ENCODE measurements at places on chromosomes 13 and 19.

- no peak for DNase-seq
Measured at GRCh38 chr13:112744168-112745021, 54.6 kb downstream of the ATP11A start.

- DNase-seq: no peak
Measured at GRCh38 chr13:94188201-94188854, 291.2 kb downstream of the DCT start.

DNA sequence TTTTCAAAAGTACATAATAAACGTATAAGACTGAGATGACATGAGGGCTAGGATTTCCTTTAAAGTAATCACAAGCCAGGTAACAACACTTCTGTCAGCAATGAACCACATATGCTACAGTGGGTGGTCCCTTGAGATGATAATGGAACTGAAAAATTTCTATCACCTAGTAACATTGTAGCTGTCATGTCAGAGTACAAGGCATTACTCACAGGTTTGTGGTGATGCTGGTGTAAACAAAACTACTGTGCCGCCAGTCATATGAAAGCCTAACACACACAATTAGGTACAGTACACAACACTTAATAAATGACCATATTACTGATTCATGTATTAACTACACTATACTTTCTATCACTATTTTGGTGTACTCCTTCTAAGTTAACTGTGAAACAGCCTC is 36.8 kb downstream of the MIPEP start:
- DNase-seq: no peak

DNA sequence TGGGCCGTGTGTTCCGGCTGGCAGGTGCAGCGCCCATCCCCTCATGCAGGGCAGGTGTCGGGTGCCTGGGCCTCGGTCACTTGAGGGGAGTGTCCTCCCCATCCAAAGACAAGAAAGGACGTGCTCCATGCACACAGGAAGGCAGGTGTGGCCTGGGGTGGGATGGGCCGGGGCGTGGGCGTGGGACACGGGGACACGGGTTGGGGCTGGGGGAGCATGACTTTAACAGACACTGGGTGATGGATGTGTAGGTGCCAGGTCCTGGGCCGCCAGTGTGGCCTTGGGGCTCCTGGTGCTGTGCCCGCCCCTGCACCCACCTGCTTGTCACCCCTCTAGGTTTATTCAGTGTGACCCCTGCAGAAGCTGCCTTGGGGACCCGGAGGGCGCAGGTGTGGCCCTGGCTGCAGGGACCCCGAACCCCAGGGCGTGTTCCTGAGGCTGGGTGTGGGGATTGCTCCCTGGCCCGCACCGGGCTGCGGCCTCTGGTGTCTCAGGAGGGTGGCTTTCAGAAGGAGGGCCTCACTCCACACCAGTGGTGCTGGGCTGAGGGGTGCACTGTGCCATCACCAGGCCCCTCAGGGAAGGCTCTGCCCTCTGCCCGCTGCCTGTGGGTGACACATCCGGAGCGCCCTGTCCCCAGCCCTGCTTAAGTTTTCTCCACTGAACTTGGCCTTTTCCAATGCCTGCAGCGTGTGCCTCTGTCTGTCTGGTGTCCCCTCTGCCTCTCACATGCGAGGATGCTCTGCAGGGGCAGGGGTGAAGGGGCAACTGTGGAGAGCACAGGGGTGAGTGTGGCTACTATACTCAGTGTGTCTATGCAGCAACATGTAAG is 5.2 kb downstream of the TMEM255B start:
- no peak for DNase-seq

DNA sequence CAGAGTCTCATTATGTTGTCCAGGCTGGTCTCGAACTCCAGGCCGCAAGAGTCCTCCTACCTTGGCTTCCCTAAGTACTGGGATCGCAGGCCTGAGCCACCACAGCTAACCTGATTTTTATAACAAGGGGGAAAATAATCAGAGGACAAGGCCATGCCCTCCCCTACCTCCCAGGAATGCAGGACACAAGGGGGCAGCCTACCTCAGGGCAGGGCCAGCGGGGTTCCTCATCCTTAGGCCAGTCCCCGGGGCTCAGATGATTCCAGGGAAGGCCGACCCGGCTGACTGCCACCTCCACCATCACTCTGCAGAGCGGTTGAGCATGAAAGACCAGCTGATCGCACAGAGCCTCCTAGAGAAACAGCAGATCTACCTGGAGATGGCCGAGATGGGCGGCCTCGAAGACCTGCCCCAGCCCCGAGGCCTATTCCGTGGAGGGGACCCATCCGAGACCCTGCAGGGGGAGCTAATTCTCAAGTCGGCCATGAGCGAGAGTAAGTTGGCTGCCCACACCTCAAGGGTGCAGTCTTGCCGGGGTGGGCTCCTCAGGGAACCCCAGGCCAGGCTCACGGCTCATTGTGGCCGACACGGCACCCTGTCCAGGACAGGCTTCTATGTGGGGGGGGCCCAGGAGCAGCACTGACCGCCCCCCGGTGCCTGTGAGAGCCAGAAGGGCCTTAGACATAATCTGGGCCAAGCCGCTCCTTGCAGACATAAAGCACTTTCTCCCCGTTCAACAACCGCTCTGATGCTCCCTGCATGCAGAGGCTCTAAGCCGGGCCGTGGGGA is 26.8 kb downstream of the PEX11G start:
- no peak for DNase-seq

DNA sequence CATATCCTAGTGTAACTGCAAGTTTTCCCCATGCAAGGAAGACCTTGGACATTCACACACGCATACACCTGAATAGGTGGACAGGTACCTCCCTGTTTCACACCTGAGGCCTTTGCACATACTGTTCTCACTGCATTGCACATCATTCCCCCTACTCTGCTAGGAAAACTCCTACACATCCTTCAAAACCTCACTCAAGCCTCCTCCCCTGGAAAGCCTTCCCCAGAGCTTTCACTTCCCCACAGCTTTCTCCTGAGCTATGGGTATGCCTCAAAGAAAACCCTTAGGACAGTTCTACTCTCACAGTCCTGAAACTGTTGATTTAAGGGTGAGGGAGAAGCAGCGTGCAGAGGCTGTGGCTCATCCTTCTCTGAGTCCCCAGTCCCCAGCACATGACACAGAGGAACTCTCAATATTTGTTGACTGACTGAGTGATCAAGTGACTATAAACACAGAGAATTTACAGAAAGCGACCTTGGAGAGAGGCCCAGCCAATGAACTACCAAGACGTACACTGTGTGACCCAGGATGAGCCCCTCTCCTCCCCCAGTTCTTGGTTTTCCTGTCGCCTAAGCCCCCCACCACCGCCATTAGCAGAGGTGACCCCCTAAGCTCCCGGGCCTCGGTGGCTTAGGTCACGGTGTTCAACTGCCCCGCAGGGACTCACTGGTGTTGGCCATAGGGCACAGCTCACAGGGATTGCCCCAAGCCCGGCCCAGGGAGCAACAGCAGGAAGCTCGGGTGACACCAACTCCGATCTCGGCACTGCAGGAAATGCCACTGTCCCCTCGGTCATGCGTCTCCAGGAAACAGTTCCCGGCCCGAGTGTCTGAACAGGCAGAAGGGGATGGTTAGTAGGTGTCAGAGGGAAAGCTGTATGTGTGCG is 40.6 kb downstream of the FBN3 start:
- no peak for DNase-seq

DNA sequence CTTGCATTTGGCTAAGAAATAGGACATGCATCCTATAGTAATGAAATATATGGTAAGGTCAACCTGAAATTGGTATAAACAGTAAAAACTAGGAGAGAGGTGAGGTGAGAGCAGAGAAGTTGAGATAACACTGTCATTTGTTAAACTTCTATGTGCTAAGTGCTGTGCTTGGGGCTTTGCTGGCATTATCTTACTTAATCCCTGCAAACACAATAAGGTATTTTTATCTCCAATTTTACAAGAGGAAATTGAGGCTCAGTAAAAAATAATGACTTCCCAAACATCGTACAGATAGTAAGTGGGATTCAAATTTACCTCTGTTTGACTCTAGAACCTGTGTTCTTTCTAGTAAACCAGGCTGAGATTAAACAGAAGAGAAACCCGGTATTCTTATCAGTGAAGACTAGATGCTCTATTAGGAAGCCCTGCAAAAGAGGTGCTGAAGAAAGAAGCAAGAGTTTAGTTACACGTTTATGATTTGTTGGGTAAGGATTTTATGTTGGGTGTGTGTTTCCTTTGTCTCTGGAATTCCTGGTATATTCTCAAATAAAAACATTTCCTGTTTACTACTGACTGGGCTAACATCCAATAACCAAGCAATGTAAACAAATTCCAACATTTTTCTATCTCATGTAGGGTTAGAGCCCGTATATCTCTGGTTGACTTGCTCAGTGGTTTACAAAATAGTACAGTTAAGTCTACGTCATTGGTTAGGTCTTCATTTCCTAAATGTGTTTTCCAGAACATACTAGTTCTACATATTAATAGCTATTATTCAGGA is 137.3 kb upstream of the FNDC3A start:
- no peak for DNase-seq

DNA sequence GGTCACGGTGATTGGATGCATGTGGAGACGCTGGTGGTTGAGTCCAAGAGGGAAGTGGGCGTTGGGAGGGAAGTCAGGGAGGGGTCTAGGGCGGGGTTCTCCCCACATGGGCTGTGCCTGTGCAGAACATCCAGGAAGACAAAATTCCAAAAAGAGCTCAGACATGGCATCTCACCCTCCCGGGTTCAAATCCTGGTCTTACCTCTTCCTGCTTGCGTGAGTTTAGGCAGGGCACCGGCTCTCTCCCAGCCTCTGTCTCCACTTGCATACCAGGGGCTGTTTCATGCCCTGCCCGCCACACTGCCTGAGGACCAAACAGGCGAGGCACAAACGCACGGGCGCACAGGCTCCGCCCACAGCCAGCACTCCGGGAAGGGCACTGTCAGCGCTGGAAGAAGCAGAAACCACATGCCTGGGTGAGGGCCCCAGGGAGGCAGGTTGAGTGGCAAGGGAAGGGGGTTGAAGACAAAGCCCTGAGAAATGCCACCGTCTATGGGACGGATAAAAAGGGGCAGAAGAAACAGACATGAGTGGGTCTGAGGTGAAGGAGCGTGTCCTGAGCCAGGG is 123.6 kb upstream of the SOX1 start:
- no peak for DNase-seq

GRCh38 chr19:1921825-1922224 is 16.6 kb downstream of the ADAT3 start:
- DNase-seq: no peak

GRCh38 chr13:33548069-33548468 is 262.5 kb upstream of the STARD13 start:
- no peak for DNase-seq

DNA sequence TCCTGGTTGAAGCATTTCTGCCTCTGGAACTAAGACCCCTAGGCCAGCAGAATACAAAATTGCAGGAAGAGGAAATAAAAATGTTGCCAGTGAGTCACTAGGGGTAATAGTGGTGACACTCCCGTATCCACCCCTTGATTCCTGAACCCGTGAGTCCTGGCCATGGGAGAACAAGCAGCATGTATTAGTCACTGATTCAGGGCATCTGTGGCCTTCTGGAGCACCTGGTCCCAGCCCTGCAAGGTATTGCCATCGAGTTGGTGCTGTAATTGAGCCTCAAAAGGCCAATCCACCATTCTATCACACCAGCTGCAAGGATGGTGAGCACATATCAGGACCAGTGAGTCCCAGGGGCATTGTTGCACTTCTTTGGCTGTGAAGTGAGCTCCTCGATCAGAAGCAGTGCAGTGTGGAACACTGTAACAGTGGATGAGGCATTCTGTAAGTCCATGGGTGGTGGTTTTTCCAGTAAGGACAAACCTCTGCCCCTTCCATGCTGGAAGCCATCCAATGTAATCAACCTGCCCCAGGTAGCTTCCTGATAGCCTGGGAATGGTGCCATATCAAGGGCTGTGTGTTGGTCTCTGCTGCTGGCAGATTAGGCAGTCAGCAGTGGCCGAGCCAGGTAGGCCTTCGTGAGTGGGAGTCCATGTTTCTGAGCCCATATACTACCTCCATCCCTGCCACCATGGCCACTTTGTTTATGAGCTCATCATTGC is 39.6 kb downstream of the C1QTNF9 start:
- DNase-seq: no peak

DNA sequence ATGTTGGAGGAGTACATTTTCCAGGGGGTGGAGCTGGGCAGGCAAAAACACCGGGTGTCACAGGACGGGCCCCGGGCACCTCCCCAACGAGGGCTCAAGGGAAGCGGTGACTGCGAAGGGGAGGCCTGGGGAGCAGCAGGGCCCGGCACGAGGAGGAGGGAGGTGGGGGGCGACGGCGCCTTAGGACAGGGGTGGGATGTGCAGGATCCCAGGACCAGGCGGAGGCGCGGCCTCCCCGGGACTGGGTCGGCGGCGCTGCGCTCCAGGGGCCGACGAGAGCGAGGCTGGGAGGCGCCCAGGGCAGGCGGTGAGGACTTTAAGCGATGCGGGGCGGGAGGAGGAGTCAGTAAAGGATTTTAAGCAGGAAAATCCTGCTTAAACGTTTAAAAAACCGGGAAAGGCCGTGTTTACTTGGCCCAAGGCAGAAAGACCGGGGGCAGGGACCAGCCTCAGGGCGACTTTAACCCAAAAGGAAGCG is 427 bp downstream of the ZNF160 start:
- DNase-seq: no peak

DNA sequence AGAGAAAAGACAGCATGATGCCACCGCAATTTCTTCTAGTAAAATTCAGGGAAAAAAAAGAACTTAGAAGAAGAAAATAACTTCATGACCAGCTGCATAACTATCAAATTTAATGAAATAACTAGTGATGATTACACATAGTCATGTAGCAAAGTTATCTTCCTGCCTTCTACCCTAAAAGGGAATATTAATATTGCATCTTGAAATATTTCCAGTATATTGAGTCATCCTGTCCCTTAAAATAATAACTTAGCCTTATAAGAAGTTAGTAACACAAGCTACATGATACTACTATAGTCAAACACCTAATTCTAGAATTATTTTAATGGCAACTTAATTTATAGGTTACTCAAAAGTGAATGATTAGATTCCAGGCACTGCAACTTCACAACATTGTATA is 289.2 kb downstream of the KLF12 start:
- no peak for DNase-seq

GRCh38 chr19:34232566-34233481 is 21.5 kb upstream of the GARRE1 start:
- no peak for DNase-seq

DNA sequence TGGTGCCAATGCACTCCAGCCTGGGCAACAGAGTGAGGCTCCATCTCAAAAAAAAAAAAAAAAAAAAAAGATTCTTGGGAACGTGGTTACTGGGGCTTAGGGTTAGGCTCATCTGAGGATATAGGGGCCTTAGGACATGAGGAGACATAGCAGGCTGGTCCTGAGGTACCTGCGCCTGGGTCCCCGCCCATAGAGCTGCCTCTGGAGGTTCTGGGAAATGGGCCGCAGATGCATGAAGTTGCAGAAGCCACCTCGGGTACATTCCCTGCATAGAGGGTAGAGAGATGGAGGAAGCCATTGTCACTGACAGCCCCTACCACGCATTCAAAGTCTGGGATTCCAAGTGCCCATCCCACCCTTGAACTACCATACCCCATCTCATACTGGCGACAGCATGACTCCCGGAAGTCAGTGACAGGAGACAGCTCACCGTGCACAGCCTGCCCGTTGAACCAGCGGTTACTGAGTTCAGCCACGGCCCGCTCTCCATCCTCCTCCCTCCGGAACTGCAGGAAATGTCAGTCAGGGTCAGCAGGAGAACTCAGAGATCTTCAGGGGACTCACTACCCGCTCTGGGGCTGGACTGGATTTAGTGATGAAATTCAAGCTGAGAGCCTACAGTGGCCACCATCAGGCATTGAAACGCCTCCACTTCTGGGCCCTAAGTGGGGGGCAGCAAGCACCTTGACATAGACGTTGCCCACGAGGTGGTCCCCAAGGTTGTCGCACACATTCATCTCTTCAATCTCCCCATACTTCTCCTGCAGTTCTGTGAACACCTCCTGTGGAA is 1.4 kb downstream of the U2AF1L4 start:
- DNase-seq: no peak

- DNase-seq: no peak
Measured at GRCh38 chr13:39955560-39955959, 300.1 kb downstream of the COG6 start.
